Stimulated activated CD4-positive, alpha-beta T cell treated with anti-CD3 and anti-CD28 coated beads, Interleukin-12 subunit alpha, Interleukin-12 subunit beta, amount 100 ng/mL, for 24 hours (primary cell): ENCODE measurements at places on chromosomes 7 and 10.

GRCh38 chr10:69901022-69901421, 99.3 kb downstream of the COL13A1 start:
- DNase-seq, result no peak

DNA sequence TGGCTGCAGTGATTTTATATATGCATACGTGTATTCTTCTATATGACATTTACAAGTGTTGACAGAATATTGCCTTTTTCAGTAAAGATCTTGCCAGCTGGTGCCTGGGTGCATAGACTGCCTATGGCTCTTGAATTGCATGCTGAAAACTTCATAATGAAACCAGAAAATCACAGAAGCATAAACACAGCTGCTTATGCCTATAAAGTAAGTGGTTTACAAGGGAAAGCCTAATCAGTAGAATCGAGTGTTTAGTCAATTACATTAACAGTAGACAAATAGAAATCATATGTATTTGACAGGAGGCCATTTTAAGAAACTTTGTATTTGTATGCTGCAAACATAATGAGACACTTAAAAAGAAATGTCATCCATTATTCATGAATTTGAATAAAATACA, 82.5 kb downstream of the TMEM168 start:
- DNase-seq, result no peak

DNA sequence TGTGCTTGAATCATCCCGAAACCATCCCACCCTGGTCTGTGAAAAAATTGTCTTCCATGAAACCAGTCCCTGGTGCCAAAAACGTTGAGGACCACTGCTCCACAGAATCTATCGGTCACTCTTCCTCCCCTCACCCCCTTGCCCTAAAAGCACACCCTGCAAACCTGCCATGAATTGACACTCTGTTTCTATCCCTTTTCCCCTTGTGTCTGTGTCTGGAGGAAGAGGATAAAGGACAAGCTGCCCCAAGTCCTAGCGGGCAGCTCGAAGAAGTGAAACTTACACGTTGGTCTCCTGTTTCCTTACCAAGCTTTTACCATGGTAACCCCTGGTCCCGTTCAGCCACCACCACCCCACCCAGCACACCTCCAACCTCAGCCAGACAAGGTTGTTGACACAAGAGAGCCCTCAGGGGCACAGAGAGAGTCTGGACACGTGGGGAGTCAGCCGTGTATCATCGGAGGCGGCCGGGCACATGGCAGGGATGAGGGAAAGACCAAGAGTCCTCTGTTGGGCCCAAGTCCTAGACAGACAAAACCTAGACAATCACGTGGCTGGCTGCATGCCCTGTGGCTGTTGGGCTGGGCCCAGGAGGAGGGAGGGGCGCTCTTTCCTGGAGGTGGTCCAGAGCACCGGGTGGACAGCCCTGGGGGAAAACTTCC, 784 bp upstream of the SERPINE1 start:
- DNase-seq, result no peak

- DNase-seq, result no peak
Measured at GRCh38 chr10:167383-167782, 32.1 kb downstream of the ZMYND11 start.

GRCh38 chr7:142345811-142346210, 88.0 kb upstream of the PRSS58 start:
- DNase-seq, result no peak

DNA sequence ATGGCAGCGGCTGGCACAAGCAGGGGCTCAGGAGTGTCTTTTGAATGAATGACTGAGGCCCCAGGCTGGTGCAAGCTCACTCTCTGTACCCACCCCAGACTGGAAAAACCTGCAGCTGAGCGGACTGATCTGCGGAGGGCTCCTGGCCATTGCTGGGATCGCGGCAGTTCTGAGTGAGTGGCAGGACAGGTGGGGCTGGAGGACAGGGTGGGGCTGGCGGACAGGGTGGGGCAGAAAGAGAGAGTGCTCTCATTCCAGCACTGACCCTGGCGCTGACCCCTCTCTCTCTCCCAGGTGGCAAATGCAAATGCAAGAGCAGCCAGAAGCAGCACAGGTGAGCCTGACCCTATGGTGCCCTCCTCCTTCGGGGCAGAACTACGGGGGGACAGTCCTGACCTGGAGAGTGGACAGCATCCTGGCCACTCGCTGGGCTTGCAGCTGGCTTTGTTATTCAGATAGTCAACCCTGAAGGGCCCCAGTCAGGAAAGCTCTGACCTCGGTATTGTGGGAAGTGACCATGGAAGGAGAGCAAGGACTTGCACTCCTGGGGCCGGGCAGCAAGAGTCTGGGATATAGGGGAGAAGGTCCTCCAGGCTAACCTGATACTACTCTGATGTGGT, 4.1 kb downstream of the FXYD4 start:
- DNase-seq, result no peak

- DNase-seq, result no peak
Measured at GRCh38 chr7:50791938-50792341, 9.2 kb upstream of the GRB10 start.

DNA sequence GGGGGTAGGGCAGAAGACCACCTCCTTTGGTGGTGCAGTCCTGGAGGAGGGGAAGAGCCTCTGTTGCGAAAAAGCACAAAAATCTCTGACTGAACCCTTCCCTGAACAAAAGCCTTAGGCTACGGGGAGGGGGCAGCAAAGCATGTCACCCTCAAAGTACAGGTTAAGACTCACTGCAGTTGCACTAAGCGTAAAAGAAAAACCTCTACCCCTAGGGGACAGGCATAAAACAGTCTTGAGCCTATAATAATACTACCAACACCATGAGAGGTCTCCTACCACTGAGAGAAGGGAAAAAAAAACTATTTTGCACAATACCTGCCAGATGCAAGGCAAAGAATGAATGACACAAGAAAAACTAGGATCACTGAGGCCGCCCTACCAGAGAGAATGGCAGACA, 17.3 kb downstream of the TNPO3 start:
- no peak for DNase-seq

- DNase-seq, result no peak
Measured at GRCh38 chr10:42421812-42422211, 216.6 kb downstream of the ZNF33B start.

- no peak for DNase-seq
Measured at GRCh38 chr10:68367121-68367520, 34.4 kb upstream of the PBLD start.

- DNase-seq, result no peak
Measured at GRCh38 chr7:2755531-2755930, 67.5 kb downstream of the AMZ1 start.

GRCh38 chr10:113047151-113047550, 97.1 kb downstream of the TCF7L2 start:
- no peak for DNase-seq

DNA sequence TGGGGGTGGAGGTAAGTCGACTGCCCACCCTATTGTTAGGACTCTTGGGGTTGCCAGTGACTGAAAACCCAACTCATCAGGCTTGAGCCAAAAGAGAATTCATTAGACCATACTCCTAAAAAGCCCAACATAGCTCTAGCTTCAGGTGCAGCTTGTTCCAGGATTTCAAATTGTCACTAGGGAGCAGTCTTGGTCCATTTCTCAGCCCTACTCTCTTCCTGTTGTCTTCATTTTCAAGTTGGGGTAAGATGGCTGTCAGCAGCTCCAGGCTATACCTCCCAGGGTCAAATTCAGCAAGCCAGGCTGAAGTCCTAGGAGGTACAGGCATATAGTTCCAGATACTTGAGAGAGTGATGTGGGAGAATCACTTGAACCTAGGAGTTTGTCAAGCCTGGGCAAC, 14.9 kb upstream of the COL13A1 start:
- DNase-seq, result no peak

- DNase-seq, result no peak
Measured at GRCh38 chr10:48536916-48537890, 67.7 kb downstream of the ARHGAP22 start.

DNA sequence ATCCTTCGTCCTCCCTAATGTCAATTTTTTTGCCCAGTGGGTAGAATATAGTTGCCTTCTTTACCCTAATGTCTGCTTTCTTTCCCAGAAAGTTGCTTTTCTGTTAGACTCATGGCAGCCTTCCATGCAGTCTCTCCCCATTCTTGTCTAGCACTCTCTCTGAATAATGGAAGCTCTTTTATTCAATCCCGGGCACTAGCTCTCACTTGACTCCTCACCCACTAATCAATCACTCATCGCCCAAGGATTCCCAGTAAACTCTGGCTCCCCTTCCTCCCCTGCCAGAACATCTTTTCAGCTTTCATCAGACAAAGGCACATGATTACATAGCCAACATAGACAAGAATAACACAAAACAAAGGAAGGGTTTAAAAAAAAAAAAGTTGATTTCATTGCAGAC, 100.2 kb upstream of the RELN start:
- no peak for DNase-seq

GRCh38 chr7:98165827-98166667, 45.2 kb upstream of the BHLHA15 start:
- DNase-seq, result no peak

DNA sequence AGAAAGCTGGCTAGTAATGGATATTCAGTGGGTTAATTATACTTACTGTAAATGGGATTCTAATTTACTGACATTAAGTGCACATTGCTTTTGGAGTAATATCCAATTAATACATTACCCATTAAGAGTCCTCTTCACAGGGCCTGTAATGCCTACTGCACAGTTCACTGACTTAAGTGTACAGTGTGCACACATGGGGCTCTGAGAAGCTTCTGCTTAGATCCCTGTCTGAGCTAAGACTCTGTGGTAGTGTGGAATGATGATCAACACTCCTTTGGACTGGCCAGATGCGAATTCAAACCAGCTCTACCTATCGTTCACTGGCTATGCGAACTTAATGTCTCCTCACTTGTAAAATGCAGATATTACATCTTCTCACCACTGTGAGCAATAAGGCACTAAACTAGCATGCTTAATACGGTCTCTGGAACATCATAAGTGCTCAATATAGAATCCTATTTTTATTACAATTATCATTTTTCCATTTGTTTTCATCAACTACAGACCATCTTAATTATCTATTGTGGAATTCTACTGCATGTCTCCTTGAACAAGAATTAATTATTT, 53.8 kb upstream of the SEC61G start:
- no peak for DNase-seq

DNA sequence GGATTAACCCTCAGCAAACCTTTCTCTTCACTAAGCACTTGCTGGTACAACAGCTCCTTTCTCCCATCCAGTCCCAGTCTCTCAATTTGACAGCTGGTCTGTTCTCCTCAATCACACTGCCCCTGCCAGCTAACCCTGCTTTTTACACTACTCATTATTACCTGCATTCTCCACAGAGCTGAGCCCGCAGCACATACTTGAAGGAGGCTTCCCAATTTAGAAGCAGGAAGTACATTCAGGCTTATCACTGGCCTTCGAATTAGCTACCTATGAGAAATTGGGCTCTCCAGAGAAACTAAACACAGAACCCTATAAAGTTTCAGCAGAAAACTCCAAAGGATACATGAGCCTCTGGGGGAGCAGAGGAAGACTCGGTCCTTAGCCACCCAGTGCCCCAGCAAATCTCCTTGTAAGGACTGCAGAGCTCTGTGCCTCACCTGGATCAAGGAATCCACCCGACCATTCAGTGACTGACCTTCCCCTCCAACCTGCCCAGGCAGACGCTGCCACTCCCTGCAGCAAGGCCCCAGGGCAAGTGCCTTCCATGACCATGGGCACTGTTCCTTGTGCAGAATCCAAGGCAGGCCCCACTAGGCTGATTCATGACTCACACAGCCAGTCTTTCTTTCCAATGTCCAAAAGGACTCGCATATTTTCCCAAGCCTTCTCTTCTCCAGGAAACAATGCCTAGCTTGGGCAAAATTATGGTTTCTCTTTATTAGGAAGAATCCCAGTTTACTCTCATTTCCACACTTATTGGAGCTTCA, 68.0 kb downstream of the VOPP1 start:
- no peak for DNase-seq

GRCh38 chr10:99698504-99699080, 33.3 kb downstream of the COX15 start:
- no peak for DNase-seq

DNA sequence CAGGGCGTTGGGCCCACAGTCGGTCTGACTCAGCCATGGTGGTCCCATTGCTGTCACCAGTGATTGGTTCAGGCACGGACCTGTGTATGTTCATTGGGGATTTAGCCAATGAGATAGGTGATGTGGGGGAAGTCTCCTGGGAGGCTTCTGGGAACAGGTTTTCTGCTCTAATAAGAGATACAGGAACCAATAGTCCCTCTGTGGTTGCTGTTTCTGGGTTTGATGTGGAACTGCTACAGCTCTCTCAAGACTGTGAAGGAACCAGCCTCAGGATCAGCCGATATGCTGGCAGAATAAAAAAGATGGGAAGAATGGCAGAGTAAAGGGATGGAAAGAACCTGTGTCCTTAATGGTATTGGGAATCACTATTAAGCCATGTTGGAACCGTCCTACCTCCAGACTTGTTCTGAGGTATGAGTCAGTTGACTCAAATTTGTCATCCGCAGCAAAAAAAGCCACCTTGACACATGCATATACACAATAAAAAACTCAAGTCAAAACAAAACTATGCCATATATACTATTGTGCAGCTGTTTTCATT, 70.6 kb downstream of the MCMBP start:
- no peak for DNase-seq

DNA sequence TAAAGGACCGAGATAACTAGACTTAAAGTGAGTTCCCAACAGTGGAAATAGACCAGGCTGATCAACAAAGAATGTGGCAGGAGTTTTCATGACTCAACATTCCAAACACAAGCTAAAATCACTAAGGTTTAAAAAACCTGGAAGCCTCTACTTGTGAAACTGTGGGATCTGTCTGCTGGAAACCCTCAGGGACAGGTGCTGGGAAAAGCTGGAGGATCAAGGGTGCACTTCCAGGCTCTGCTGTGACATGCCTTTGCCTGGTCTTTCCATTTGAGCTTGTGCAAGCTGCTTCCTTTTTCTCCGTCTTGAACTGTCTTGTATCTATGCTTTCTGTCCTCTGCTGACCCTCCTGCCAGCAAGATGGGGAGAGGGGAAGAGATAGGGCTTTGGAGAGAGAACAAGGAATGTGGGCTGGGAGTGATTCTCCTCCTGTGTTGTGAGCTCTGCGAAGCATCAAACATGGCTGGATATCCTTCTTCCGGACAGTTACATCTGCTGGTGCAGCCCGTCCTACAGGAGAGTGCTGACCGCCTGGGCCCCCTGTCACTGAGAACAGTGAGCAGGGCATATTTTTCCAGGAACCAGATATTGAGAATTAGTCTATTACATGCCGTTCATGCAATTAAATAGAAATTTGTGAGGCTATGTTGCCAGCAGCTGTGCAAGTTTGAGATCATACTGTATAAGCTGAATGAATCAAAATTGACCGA, 25.5 kb downstream of the ARHGAP22 start:
- no peak for DNase-seq

GRCh38 chr7:78333530-78334425, 535.2 kb downstream of the PHTF2 start:
- no peak for DNase-seq

- DNase-seq, result no peak
Measured at GRCh38 chr7:77425101-77426051, 9.2 kb upstream of the GSAP start.
